Stimulated activated CD4-positive, alpha-beta T cell treated with anti-CD3 and anti-CD28 coated beads, Interleukin-1b, Interleukin-23, amount 100 ng/mL, for 1 hour (primary cell): ENCODE measurements at places on chromosomes 12 and 14.
A peak's percentile ranks its signal among the peaks of the same experiment; 100 is the strongest.

- no peak for DNase-seq
These were observed 166.0 kb downstream of the KLHL28 start for GRCh38 chr14:44795725-44796124.

DNA sequence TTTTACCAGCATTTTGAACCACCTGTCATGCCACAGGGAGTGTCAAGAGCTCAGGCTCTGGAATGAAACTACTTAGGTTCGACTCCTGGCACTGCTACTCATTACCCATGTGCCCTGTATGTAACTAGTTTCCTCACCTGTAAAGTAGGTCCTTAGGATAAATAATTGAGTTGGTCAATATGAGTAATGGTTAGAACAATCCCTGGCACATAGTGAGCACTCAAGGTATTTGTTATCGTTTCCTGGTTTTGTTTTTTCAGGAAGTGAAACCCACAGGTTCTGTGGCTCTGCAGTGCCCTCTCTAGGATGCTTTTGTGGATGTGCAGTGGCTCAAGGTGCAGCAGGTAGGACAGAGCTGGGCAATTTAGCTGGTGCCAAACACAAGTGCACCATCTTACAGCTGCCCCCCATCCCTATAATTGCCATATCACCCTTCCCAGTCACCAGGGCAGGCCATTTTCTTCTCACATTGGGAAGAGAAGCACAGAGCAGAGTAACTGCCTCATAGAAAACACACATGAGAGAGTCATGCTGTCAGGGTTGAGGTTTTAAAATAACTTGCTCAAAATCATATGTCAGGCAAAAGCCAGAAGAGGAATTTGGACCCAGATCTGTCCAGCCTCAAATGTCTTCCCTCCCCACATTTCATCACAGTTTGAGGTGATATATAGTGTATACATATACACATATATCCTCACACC, 297.5 kb downstream of the RPAP3 start:
- no peak for DNase-seq

DNA sequence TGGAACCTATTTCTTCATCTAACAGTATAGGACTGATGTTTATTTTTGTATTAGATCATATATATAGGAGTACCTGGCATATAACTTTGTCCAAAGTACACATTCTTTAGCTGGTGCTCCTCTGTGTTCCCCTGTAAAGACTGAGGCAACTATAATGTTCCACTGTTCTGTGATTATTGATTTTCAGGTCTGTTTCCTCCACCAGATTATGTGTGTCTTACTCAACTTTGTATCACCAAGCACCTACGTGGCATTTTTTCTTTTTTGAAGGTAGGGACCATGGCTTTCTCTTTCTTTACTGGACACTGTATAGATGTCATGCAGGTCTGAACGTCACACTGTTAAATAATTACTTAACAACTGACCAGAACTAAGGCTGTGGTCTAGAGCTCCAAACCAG, 29.3 kb downstream of the BICD1 start:
- DNase-seq, result no peak

- no peak for DNase-seq
These were observed 349.1 kb upstream of the CCDC196 start for GRCh38 chr14:66137081-66137480.

- DNase-seq, result peak; percentile 94
These were observed at the start of gene SPPL3 for GRCh38 chr12:120904197-120904773. TSS of gene SPPL3 (minus strand) at chr12:120904358. CDS start at chr12:120903867, 491 bp downstream.

DNA sequence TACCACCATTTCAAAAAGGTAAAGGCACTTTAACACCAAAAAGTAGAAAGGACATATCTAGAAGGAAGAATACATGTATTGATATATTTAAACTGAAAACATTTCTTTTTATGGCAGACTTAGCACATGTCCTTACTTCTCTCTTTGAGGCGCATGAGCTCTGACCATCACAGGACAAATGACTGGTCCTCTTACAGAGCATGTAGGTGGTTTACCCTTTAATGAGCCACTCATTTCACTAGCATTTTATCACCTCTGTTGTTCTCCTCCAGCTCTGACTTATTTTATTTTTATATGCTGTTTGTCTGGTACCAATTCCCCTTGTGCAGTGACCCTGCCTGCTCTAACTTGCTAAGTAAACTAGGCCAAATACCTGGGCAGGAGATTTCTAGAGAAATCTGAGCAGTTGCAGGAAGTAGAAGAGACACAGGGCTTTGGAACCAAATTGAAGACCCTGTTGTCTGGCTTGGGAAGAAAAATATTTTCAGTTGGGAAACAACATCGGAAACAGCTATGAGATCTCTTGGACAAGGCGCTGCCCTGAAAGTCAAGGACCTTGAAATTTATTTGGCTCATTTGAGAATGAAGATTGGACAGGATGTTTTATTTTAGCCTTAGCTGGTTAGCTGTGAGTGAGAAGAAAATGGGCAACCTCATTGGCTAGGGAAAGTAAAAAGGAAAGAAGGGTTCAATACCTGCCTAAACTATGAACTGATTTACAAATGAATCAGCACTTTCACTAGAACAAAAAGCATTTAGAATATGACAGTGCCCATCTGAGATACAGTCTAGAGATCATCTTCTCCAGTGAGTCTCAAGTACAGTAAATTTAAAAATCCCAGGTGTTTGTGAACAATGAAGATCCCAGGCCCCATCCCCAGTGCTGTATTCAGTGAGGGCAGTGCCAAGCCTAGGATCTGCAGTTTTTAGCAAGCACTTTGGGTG, 374.4 kb downstream of the ZFP36L1 start:
- DNase-seq, result no peak

DNA sequence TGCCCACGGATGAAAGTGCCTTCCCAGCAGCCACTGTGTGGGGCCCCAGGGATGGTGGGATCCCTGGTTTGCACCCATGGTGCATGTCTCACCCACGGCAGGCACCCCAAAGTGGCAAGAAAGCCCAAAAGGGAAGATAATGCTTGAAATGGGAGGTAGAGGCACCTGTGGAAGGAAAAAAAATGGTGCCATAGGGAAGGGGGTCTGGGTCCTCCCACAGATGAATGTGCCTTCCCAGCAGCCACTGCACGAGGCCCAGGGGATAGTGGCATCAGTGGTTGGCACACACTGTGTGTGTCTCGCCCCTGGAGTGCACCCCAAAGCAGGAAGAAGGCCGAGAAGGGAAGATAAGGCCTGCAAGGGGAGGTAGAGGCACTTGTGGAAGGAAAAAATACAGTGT, 264.2 kb downstream of the ALG10 start:
- no peak for DNase-seq

- no peak for DNase-seq
These were observed 2.2 kb upstream of the NFKBIA start for GRCh38 chr14:35406506-35407305.

DNA sequence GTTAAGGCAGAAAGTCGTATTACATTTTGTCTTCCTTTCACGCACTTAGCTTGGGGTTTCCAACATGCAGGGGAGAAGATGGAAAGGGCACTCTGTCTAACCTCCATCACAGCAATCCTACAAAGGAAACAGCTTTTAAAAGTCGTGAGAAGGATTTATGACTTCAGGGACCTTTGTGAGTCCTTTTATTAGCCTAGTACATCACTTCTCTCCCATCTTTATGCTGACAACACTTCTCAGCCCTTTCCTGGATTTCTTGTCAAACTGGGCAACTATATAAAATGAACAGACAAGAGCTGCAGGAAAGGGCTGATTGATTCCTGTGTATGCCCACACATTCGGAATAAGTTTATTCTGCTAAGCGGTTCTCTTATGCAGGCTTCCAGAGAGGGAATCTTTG, 159.0 kb downstream of the DERA start:
- no peak for DNase-seq

DNA sequence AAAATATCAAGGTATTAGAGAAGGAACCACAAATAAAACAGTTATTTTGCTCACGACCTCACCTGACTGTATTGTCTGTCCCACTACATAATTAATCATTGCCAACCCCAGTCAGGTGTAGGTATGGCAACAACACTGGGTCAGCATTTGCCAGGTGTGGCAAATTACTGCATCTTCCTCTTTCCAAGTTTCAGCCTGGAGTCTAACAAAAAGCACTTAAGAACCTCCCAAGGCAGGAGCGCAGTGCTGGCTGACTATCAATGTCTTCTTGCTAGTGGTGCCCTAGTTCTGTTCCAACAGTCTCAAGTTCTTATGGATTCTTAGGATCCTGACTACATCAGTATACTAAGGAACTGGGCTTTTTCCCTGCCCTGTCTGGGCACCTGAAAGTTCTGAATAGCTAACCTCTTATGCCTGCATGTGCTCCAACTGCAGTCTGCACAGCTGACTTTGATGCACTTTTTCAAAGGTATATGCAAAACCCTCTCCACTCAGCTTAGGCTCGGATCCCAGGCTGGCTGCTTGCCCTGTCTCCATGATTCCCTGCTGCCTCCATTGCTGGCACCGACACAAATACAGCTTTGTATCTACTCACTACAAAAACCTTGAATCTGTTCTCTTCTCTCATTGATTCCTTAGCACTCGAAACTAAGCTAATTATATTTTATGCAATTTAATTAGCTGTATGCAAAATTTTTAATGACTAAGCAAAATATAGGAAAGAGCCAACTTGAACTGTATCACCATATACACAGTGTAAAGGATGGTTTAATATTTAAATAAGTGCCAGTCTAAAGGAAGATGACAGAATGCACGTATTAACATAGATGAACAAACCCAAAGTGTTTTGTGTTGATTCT, 113.3 kb downstream of the PRKD1 start:
- no peak for DNase-seq

DNA sequence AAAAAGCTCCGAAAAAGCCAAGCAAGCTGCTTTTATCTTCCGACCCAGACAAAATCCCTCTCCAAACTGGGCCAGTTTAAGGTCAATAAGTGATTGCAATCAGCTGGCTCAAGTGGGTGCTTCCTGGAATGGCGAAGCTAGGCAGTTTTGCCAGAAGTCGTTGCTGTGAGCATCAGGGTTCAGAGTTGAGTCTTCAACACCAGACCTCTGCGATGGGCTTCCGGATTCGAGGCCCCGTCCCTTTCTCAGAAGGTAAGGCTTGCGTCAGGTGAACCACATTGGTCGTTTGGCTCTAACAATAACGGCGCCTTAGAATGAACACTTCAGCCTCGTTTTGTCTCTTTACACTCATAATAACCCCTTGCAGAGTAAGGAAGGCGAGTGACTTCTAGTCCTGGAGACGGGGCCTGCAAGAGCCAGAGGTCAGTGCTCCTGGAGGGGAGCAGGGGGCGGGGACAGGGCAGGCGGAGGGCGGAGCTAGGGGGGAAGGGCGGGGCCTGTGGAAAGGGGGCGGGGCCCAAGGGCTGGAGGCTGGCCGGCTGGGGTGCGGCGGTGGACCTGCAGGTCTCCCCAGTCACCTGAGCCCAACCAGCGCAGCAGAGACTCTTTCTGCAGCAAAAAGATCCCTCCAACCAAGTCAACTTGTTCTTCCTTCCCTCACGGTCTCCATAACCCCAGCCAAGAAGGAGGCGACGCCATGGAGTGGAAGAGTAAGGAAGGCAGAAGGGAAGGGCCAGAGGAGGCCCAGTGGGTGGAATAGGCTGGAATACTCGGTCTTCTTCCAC, 34.0 kb upstream of the NFYB start:
- DNase-seq, result no peak

- no peak for DNase-seq
These were observed 12.1 kb downstream of the C14orf180 start for GRCh38 chr14:104591506-104592291.

GRCh38 chr12:41943671-41944070, 201.0 kb downstream of the GXYLT1 start:
- no peak for DNase-seq

DNA sequence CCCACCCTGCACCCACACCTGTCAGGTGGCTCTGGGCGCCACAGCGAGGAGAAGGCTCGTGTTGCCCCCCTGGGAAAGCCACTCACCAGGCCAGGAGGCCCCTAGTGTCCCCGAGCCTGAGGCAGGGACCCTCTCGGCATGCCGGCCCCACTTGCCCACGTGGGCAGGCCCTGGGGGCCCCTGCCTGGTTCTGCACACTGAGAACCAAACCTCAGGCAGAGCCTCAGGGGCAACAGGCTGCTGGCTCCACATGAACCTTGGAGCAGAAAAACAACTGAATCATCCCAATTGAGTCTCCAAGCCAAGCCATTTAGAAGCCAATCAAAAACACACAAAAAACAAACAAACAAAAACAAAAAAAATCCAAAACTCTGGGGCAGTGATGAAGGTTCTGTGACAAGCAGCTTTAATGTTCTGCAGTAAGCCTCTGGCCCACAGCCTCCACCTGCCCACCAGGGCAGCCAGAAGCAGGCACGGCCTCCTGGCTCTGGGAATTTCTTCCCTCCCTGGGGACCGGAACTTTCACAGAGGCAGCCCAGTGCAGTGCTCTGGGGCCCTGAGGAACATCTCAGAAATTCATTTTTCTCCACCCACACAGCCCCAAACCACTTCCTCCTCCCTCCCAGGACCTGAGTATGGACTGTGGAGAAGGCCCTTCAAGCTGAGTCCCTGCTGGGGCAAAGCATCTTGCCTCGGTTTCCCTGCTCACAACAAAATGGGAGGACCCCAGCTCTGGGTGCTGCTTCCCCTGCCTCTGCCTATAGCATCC, 90.2 kb downstream of the CHGA start:
- no peak for DNase-seq

GRCh38 chr12:132339856-132340255, 10.5 kb upstream of the GALNT9 start:
- no peak for DNase-seq

- DNase-seq, result no peak
These were observed 18.9 kb downstream of the SNRPF start for GRCh38 chr12:95877622-95878021.

DNA sequence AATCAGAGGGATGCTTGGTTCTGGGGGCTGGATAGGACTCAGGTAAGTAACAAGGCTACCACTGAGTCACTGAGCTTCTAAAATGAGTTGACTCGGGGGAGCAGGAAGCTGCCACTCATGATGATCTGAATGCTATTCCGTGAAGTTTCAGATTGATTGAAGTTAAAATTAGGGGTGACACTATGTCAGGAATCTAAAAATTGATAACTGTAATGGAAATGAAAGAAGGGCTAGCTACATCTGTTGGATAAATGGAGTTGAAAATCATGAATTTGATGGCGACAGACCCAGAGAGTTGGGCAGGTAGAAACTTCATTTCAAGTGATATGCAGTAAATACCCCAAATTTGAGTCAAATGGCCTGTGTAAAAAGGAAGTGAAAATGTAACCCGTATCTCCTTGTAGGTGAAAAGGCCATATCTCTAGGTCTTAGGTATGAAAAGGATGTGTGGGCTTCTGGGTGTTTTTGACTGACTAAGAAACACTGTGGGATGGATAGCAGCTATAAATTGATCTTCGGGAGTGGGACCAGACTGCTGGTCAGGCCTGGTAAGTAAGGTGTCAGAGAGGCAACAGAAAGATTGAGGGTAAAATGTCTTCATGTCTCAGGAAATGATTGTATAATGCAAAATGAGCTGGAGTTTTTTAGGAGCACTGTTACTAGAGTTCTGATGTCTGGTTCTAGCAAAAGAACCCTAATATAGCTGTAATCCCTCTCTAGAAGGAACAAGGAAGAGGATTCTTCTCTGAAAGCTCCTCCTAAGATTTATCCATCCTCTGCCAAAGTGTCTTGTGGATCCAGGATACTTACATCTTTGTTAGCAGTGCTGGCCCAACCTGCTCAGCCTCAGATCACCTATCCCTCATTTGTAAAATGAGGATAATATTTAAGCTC, 57.3 kb downstream of the DAD1 start:
- no peak for DNase-seq

GRCh38 chr12:4114986-4115385, 158.6 kb upstream of the CCND2 start:
- DNase-seq, result no peak
